ENCODE measurements at places on chromosomes 2 and 18.

- no peak for DNase-seq
Measured at GRCh38 chr2:171479154-171479814, 43.0 kb upstream of the CYBRD1 start.

GRCh38 chr2:26568076-26568890 lies 72.9 kb downstream of the CIB4 start:
- DNase-seq, result no peak

DNA sequence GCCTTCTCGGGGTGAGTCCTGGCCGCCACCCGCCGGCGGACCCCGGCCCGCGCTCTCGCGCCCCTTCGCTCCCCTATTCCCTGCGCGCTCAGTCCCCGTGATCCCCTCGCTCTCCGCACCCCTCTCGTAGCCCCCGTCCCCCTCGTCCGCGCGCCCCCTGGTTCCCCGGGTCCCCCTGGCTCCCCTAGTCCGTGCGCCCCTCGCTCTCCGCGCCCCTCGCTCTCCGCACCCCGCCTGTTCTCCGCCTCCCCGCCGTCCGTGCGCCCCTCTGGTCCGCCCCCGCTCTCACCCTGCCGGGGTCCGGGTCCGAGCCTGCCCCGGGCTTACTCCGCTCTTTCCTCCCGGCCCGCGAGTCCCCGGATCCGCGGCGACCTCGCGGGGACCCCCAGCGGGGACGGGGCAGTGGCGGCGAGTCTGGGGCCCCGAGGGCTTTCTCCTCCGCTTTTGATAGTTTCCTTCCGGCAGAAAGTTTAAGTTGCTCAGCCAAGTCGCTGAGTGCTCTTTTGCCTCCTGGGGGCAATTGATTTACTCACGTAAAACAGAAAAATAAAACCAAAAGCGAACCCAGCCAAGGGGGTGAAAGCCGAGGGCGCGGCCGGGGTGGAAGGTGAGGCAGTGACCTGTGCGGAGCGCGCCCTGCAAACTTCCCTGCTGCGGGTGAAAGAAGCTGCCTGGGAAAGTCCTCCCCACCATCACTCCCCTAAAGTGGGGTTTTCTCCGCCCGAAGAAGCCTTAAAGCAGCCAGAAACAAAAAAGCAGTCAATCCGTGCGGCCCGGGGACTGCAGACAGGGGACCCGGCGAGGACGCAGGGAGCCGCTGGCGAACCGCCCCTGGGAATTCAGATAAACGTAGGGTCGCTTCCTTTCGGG lies 568 bp downstream of the RAB31 start:
- DNase-seq, result no peak

DNA sequence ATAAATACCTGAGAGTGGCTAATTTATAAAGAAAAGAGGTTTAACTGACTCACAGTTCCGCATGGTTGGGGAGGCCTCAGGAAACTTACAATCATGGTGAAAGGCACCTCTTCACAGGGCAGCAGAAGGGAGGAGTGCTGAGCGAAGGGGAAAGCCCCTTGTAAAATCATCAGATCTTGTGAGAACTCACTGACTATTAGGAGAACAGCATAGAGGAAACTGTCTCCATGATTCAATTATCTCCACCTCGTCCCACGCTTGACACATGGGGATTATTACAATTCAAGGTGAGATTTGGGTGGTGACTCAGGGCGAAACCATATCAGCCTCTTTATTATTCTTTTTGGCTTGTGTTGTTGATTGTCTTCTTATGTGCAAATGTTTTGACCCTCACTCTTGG lies 76.2 kb downstream of the WDR7 start:
- DNase-seq, result no peak

DNA sequence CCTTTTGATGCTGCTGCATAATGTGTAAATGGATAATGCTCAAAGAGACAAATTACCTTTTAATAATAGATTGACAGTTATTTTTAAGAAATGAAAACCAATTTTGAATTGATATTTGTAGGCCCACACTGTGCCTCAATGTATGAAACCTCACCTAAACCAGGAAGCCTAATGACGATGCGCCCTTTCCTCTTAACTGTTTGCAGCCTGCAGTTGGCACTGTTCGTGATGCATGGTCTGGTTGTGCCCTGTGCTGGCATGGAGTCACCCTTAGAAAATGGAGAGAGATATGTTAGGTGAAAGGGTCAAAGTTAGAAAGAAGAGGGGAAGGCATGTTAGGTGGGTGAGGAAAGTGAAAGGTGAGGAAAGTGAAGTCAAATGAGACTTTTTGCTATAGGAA lies 390.2 kb downstream of the PTPRM start:
- DNase-seq, result no peak

GRCh38 chr2:20416723-20417122 lies 30.2 kb upstream of the RHOB start:
- DNase-seq, result no peak

GRCh38 chr2:39403311-39403710 lies 33.8 kb downstream of the MAP4K3 start:
- no peak for DNase-seq

DNA sequence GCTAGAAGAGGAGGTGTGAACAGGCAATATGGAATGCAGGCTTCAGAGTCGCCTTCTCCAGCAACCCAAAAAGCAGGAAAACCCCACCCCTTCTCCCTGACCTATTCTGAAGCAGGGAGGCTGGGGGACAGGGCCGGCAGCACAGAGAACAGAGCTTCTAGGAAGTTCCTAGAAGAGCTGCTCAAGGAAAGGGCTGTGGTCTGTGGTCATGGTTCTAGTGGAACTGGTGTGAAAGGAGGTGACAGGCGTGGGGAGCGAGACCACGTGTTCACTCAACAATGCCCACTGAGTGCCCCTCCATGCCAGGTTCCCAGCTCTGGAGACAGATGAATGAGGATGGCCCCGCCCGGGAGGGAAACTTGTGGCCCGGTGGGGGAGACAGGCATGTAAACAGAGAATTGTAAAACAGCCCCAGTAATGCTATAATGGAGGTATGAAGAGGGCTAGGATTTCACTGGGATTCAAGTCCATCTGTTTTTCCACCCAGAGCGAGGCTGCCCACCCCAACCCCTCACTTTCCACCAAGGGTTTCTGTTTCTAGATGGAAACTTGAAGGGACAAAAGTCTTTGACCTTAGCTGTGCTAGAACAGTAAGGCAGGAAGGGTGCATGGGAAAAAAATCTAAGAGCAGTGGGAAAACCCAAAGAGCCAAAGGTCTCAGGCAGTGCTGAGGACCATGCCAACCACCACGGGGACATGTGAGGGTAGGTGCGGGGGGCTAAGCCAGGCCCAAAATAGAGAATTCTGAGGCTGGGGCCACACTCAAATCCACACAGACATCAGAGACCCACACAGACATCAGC lies 71.8 kb downstream of the TNS1 start:
- DNase-seq, result no peak

DNA sequence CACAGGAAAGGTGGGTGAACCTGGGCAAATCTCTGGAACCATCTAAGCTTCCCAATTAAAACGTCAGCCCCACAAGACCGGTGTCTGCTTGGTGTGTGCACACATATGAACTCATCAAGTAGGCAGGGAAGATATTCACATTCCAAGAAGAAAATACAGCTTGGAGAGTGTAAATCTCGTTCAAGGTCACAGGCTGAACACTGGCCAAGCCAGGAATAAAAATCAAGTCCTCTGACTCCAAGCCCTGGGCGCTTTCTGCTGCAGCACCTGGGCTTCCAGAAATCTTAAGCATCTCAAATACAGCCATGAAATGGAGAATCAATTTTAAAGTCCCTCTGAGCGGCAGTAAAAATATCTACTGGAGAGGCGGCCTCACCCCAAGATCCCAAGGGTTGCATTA lies 150.9 kb downstream of the TWIST2 start:
- no peak for DNase-seq

GRCh38 chr18:43578706-43579105 lies 301.4 kb upstream of the SYT4 start:
- DNase-seq, result no peak

- no peak for DNase-seq
Measured at GRCh38 chr2:148965623-148966437, 72.7 kb upstream of the LYPD6B start.

DNA sequence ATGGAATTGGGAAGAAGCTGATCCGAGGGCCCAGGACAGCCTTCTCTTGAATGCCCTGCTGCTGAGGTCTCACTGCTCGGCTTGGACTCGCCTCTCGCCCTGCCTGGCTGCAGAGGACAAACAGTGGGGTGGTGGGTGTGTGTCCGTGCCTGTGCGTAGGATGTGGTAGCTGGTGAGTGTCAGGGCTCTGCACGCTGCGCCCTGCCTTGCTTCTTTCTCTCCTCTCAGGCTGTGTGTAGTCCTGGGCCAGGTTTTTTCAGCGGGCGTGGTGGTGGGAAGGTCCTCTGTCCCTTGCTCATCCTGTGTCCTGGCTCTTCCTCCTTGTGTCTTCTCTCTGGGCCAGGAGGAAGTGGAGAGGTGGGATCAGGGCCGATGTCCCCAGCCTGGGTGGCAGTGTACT lies 44.8 kb downstream of the RRM2 start:
- DNase-seq, result no peak

GRCh38 chr2:123200035-123200434 lies 825.1 kb upstream of the CNTNAP5 start:
- no peak for DNase-seq

DNA sequence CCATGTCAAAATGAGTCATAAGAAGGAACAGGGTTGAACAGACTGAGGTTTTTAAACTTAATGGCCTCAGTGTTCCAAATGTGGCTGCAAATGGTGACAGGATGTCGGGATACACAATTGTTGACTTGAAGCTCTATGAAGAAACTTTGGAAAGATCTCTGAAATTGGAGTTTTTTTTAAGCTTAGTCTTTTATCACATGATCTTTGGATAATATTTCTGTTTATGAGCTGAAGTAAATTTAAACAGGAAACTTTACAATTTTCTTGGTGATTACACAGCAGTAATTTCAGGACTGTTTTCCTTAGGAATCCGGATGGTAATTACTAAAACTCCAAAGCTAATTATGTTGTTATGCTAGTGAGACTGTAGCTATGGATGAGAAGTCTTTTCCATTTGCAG lies 199.1 kb upstream of the NRXN1 start:
- DNase-seq, result no peak

DNA sequence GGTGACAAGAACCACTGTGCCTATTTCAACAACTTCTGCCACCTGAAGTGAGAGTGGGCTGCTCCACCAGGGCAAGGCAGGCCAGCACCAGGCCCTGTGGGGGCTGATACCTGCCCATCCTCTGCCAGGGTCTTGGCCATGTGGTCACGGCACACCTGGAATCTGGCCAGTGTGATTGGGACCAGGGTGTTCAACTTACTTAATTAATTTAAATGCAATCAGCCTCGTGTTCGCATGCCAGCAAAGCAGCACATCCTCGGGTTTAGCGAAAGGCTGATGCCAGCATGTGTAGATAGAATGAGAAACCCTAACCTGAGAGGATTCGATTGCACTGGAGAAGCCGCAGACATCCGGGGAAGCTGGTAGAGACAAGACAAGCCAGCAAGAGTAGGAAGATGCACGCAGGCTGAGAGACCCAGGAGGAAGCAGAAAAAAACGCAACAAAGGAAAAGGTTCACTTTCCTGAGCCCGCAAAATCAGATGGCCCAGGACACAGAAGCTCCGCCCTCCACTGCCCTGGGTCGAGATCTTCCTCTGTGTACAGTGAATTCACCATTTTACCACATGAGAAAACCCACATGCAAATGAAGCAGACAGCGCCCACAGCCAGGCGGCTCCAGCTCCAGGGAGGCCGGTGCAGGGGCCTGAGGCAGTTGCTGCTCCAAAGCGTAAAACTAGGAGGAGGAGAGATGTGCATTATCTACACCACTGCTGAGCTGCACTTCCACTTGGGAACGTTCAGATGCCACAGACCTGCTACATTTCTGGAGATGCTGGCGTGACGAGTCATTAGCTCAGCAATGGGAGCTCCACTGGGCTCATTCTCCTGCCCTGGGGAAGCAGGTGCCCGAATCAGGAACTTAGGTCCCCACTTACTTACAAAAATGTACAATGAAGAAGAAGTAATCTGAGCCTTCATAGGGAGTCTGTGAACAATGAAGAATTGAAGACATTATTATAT lies 92.1 kb downstream of the TMEM18 start:
- peak; percentile 17 for DNase-seq

GRCh38 chr18:36692371-36692770 lies 136.4 kb downstream of the TPGS2 start:
- no peak for DNase-seq

- no peak for DNase-seq
Measured at GRCh38 chr2:1750933-1751766, 6.8 kb upstream of the PXDN start.

GRCh38 chr2:216023055-216023648 lies 9.8 kb upstream of the MREG start:
- DNase-seq, result no peak

GRCh38 chr2:120548627-120549608 lies 186.8 kb upstream of the GLI2 start:
- no peak for DNase-seq

DNA sequence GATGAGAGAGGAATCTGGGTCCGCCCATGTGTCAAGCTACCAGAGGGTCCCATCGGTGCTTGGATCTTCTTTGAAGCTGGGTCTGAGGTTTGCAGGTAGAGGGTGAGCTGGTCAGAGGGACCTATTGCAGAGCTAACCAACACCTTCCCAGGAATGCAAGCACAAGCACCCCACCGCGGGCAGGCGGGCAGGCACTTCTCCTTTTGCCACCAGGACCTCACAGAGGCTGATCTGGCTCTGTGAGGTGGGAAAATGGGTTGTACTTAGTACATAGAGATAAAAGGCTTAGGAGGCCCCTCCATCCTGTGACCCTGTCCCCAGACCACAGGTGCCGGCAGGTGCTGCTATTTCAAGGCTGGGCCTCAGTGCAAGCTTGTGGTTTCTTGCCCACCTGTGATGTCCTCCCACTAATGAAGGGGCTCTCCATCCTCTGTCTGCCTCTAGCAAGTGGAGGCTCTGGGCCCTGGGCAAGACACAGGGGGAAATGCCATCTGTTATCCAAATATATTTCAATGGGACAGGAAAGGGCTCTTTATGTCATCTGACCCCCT lies 31.4 kb upstream of the IL37 start:
- DNase-seq, result no peak

DNA sequence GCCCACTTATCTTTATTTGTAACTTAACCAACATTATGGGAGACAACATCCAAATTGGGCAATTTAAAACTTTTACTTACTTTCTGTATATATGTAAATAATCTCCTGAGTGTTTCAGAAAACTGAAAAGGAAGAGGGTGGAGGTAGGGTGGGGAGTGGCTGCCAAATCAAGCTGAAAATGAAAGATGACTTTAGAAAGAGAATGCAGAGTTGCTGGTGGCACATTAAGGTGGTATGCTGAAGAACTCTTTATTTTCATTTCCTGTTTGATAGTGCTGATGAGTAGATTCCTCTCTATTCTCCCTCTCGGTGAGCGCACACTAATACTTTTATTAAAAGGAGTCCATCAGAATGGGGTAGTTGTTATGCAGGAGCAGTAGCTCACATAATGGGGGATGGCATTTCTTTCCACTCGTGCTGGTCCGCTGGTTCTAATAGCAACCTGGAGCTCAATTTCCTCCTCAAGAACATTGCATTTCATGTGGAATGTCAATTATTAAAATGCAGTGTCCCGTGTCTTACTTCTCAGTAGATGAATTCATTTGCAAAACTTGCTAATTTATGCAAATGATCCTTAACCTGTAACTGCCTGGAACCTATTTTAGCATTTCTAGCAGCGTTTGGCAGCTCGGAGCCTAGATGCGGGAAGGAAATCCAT lies 466.9 kb upstream of the HNRNPA3 start:
- no peak for DNase-seq

- no peak for DNase-seq
Measured at GRCh38 chr18:31661965-31662364, 22.4 kb downstream of the B4GALT6 start.

Data from activated CD8-positive, alpha-beta memory T cell treated with anti-CD3 and anti-CD28 coated beads for 48 hours (primary cell).